GM04504 (cell line): ENCODE measurements at places on chromosomes 5 and 9.

GRCh38 chr9:133474215-133474614 lies 4.7 kb downstream of the SLC2A6 start:
- no peak for DNase-seq

GRCh38 chr5:130189961-130190360 lies 285.7 kb downstream of the CHSY3 start:
- DNase-seq, result no peak

DNA sequence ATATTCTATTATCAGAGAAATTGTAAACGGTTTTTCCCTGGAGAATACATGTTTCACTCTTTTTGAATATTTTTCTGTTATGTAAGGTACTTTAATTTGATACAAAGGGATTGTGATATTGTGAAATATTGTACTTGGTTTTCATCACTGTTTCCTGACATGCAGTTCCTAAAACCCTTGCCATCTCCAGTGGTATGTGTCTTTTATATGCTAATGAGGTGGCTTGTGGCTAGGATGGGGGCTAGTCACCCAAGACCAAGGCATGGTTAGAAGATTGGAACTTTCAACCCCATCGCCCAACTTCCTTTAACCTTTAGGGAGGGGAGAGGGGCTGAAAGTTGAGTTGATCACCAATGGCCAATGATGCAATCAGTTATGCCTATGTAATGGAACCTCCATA lies 160.6 kb downstream of the TAF11L14 start:
- DNase-seq, result no peak

DNA sequence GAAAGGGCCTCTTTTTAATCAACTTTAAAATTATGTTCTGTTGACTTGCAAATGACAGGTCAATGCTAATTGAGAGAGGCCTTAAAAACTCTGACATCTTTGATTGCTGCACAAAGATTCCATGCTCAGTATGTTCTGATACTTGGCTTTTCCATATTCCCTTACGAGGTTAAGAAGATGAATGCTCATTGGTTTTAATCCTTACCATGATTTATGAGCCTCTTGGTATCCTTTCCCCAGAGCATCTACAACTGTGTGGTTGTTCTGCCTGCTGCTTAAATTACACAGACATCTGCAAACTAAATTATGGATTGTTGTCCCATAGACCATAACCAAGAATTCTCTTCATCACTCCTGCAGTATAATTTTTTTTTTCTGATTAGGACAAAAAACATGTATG lies 352.6 kb downstream of the CDH12 start:
- DNase-seq, result no peak

DNA sequence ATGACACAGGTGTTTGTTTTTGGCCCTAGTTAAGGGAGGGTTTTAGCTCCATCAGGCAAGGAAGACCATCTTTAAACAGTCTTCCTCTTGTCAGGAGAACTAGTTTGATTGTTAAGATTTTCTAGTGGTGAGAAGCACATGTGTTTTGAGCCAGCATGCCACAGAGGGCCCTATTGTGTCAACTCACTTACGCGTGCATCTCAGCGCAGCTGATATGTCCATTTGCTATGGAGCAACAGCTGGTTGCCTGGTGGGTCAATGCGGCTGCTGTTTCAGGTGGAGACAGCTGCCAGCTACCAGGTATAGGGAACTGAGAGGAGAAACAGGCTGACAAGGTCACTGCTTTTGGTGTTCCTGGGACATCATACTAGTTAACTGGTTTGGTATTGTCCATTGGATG lies 100.5 kb upstream of the PRRC1 start:
- no peak for DNase-seq

DNA sequence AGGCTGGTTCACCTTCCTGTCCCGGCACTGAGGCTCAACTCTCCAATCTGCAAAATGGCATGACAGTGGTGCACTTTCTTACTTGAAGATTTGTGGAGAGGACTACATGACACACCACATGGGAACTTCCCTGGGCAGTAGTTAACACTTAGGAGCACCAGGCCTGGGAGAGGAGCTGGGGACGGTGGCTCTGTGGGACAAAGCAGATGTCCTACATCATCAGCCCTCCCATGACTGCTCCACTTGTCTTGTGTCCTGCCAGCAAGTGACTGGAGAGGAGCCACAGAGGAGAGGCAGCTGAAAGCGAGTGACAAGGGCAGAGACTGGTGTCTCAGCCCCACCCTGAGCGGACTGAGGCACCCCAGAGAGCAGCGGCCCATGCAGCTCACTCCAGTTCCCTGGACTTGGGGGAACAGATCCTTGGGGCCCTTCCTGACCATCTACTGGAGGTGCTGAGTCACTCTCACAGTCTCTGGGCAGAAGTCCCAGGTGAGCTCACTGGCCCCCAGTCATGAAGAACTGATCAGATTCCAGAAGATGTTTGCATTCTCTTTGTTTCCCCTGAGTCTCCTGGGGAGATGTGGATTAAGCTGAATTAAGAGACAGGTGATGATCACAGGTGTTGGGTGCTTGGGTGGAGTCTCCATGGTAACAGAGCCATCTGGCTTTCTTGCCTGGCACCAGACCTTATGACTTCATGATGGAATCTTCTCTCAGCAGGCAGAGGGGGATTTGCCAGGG lies 13.2 kb upstream of the SLC25A48 start:
- no peak for DNase-seq

DNA sequence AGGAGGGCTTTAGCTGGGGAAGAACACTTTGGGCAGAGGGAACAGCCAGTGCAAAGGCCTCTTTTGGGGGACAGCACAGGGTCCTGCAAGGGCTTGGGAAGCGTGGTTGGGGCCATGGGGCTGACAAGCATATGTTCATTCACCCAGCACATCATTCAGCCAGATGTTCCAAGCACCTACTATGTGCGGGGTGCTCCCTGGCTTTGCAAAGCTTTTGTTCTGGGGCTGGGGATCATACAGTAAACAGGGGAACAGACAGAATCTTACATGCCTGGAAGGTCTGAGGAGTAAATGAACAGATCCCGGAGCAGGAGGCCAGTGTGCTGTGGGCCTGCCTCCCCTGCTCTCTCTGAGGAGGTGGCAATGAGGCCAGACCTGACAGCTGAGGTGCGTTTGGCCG lies 16.7 kb downstream of the PSD2 start:
- no peak for DNase-seq

- DNase-seq, result no peak
These were observed 29.1 kb upstream of the SEC16A start for GRCh38 chr9:136511670-136512592.

DNA sequence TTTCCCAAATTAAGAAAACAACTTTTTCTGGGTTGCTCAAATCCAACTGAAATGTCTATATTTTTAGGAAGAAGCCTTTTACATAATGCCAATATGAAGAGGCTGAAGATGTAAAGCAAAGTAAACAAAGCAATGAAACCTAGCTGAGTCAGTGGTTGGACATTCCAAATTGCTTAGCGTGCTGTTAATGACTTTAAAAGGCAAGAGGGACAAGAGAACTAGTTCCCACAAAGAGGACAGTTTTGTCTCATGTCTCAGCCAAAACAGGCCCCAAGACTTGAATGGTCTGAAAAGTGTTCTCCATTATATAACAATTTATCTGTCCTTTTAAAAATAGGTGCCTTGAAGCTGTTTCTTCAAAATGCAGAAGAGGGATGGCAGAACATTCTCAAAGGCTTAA lies 407.0 kb downstream of the ENC1 start:
- DNase-seq, result peak; percentile 54

GRCh38 chr5:172002840-172003512 lies 3.5 kb downstream of the FBXW11 start:
- no peak for DNase-seq

DNA sequence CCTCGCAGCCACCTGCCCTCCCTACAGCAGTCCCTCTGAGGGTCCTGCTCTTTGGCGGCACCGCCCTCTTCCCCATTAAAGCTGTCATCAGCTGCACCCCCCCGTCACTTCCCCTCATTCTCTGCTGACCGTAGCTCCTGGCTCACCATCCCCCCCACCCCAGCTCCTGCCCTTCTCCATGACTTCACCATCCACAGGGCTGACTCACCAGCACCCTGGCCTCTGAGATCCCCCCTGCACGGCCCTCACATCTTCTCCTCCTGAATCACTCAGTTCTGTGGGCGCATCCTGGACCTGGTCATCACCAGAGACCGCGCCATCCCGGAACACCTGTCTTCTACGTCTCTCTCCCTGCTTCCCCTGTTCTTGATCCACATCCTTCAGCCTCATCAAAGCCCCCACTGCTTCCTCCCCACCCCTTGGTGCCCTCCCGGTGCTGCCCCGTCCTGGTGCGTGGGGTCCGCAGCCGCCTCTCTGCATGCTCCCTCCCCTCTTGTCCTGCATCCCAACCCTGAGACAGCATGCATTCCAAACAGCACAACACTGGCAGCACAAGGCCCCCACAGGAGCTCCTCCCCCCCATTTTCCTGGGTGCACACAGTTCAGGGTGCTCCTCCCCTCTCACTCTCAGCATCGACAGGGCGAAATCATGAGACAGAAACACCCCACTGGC lies 12.9 kb downstream of the FLT4 start:
- no peak for DNase-seq

- DNase-seq, result no peak
These were observed 11.3 kb downstream of the FOXD1 start for GRCh38 chr5:73437101-73437776.

DNA sequence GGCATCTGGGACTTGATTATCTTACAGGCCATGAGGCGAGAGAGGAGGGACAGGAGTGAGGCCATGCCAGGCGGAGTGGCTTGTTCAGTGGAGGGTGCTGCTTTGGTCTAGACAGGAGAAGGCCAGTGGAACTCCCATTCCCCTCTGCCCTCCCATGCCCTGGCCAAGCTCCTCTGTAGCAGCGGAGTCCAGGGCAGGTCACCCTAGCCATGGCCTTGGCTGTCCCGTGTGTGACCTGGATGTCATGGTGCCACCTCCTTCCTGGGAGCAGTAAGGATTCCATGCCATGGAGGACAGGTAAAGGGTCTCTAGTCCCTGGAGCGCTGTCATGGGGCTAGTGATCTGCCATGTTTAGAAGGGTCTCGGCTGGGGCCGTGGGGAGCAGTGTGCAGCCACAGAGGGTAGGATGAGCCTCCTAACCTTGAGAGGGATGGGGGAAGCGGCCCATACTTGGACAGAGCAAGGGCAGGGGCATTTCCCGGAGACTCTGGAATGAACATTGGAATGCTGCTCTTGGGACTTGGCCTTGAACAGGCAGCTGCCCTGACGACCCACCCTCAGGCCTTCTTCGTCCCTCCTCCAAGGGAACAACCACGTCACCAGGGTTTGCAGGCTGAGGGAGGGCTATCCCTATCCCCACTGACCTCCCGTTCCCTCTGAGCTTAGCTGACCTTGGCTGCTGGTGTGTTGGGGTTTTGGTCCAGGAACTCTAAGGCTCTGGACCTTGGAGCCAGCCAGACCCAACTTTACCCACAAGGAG lies 100.4 kb downstream of the DAB2IP start:
- DNase-seq, result no peak

- DNase-seq, result no peak
These were observed 34.7 kb downstream of the RNF145 start for GRCh38 chr5:159174511-159175168.

DNA sequence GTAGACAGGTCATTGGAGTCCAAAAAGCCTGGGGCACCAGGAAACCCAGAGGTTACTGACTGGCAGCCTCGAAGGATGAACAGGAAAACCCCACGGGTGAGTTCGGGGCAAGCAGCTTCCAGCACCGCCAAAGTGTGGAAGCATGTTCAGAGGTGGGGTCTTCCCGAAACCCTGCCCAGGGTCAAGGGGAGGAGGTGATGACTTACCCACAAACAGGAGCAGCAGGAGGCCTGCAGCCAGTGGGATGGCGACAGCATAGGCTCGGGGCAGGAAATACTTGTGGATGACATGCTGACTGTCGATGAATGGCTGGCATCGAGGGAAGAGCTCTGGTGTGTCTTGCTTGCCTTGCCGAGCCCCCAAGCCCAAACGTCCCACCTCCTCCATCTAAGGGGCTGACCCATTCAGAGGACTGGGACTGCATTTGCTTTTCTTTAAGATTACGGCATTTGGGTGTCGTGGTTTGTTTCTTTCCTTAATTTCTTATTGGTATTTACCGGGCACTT lies 1.3 kb downstream of the DPM2 start:
- DNase-seq, result no peak

DNA sequence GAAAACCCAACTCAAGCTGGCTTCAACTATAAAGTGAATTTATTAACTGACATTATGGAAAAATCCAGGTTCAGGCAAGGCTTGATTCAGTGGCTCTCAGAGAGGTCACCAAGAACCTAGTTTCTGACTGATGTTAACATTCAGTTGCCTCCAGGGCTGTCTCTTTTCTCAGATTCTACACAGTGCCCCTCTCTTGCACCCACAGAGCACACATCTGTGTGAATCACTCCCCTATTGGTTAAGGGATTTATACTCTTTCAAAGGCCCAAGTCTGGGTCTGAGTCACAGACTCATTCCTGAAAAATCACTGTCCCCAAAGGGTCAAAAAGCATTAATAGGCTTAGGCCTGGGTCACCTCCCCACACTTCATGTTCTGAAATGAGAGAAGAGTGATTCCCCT lies 6.2 kb upstream of the HAVCR2 start:
- no peak for DNase-seq

GRCh38 chr9:115910959-115911358 lies 242.6 kb upstream of the PAPPA start:
- no peak for DNase-seq

- no peak for DNase-seq
These were observed 48.0 kb downstream of the HTR4 start for GRCh38 chr5:148606296-148606695.

- peak; percentile 32 for DNase-seq
These were observed 452.1 kb downstream of the EFNA5 start for GRCh38 chr5:107218457-107219193.

DNA sequence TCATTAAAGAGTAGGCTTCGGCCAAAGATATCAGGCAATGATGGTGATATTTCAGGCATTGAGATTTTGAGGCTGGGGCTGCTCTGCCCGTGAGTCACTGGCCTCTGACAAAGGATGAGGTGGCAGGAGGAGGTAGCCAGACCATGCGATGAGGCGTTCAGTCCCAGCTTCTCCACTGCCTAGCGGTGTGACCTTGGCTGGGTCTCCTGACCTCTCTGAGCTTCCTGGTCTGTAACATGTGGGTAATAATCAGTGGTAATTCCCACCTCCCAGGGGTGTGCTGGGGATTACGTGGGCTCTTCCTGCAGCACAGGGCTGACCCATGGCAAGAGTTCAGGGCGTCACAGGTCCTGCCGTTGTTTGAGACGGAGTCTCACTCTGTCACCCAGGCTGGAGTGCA lies 73.2 kb upstream of the RAPGEF1 start:
- DNase-seq, result no peak
